ENCODE measurements at places on chromosomes 6 and 20.

DNA sequence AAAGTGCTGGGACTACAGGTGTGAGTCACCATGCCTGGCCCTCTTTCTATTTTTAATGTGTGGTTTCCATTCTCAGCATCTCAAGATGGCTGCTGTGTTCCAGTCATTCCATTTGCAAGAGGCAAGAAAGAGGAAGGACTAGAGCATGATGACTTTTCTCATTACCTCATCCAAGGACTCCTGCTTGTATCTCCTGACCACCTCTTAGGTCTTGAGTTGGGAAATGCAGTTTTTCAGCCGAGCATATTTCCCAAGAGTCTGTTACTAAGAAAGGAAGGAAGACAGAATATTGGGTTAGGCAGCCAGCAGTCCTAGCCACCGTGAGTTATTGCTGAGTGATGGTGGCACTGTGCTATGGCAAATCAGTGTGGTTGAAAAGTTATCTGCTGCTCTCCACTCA lies 108.4 kb upstream of the INSM1 start:
- no peak overlapping the region for H3K27ac ChIP-seq
- no peak for DNase-seq
- H3K27me3 ChIP-seq: no peaks in the 10 kb centered on the region
- no peaks in the 10 kb centered on the region for H3K36me3 ChIP-seq

GRCh38 chr20:45404438-45404837 lies 3.7 kb upstream of the DBNDD2 start:
- no peaks in the 10 kb centered on the region for H3K4me1 ChIP-seq
- no peaks in the 10 kb centered on the region for H3K36me3 ChIP-seq
- peak; percentile 48 for DNase-seq
- no peaks in the 10 kb centered on the region for H3K27me3 ChIP-seq

DNA sequence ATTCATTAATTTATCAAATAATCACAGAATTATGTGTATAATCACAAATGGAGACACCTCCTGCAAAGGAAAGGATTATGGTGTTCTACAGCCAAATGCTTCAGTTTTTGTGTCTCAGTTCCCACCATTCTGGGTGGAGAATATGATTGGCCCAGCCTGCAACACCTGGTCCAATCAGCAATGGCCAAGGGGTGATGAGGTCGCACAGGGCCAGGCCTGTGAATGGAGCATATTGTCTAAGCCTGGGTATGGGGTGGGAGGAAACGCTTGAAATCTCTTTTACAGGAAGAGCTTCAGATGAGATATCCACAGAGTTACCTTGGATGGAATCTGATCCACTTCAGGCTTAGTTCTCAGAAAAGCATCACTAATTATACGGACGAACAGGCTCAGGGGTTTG lies 271.6 kb downstream of the DHX35 start:
- no peaks in the 10 kb centered on the region for H3K27me3 ChIP-seq
- DNase-seq: no peak
- H3K4me1 ChIP-seq: no peaks in the 10 kb centered on the region
- H3K36me3 ChIP-seq: no peaks in the 10 kb centered on the region
- no peak overlapping the region for H3K4me3 ChIP-seq

DNA sequence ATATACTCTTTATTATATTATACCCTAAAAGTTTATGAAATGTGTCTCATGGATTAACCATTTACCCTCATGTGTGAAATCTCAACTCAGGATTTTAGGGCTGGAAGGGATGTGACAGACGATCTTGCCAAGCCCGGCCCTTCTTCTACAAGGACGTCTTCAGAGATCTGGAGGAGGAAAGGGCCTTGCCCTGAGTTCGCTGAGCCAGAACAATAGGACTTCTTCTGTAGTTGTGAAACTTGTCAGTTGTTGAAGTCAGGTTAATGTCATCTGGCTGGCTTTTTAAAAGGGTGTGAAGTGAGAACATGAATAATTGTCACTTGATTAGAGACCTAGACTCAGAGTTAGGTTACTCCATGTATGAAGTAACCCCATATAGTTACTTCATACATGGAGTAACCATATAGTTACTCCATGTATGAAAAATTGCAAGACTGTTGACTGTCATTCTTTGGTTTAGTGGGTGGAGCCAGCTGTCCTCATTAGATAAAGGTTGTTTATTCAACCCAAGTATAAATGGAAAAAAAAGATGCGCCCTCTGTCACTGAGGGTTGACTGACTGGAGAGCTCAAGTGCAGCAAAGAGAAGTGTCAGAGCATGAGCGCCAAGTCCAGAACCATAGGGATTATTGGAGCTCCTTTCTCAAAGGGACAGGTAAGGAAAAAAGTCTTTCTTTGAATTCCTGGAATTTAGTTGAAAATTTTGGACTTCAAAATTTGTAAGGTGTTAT lies at the start of gene ARG1:
TSS of gene ARG1 (plus strand) at position 541 of the 730 bp plus-strand sequence. CDS start at position 598, 57 bp downstream.
- H3K4me1 ChIP-seq: no peaks in the 10 kb centered on the region
- H3K27ac ChIP-seq: no peak within 1 kb of the TSS
- no peaks in the 10 kb centered on the region for H3K36me3 ChIP-seq

- no peak for DNase-seq
- no peaks in the 10 kb centered on the region for H3K36me3 ChIP-seq
- H3K4me3 ChIP-seq: no peak overlapping the region
- no peaks in the 10 kb centered on the region for H3K27me3 ChIP-seq
- no peak overlapping the region for H3K27ac ChIP-seq
- H3K4me1 ChIP-seq: no peaks in the 10 kb centered on the region
These were observed 115.4 kb downstream of the PFDN4 start for GRCh38 chr20:54323227-54323734.

DNA sequence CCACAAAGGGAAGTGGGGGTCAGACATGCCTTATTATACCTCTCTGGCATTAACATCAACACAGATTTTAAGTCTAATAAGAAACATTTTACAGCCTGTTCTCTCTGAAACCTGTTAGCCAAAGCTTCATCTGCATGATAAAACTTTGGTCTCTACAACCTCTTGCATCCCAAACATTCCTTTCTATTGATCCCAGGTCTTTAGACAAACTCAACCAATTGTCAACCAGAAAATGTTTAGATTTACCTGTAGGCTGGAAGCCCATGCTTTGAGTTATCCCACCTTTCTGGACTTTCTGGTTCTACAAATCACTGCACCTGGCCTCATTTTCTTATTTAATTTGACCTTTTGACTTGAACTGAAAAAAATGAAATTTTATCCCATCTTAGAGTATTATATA lies 20.8 kb downstream of the MCM8 start:
- no peak overlapping the region for H3K4me3 ChIP-seq
- no peaks in the 10 kb centered on the region for H3K4me1 ChIP-seq
- H3K36me3 ChIP-seq: peaks cover 3% of the 10 kb centered on the region

DNA sequence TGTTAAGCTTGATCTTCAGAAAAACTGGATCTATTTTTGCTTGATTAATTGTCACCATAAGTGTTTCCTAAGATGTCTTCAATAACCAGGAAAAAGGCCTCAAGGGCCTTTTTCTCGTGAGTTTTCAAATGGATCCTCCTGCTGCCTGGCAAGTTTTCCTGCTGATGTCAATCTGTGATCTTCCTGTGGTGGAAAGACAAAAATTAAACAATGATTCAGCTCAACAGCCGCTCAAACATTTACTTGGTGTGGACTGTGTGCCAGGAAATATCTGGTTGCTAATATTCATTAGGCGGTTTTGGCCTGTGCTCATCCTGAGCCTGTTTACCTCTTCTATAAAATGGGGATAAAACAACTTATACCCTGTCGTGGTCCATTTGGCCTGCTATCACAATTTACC lies 35.4 kb upstream of the SSTR4 start:
- no peaks in the 10 kb centered on the region for H3K4me1 ChIP-seq
- no peaks in the 10 kb centered on the region for H3K36me3 ChIP-seq
- H3K27me3 ChIP-seq: no peaks in the 10 kb centered on the region

DNA sequence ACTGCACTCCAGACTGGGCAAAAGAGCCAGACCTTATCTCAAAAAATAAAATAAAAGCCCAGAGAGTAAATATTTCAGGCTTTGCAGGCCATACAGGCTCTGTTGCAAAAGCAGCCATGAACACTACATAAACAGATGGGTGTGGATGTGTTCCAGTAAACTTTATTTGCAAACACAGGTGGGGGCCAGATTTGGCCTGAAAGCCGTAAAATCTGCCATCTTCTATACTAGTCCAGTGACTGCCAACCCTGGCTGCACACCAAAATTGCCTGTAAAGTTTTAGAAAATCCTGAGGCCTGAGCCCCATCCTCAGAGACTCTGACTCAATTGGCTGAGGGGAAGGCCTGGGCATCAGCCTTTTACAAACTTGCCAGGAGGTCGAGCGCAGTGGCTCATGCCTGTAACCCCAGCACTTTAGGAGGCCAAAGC lies 103.6 kb downstream of the ZMYND8 start:
- H3K4me1 ChIP-seq: no peaks in the 10 kb centered on the region
- H3K27ac ChIP-seq: no peak overlapping the region
- H3K27me3 ChIP-seq: no peaks in the 10 kb centered on the region
- H3K36me3 ChIP-seq: peaks cover 43% of the 10 kb centered on the region

DNA sequence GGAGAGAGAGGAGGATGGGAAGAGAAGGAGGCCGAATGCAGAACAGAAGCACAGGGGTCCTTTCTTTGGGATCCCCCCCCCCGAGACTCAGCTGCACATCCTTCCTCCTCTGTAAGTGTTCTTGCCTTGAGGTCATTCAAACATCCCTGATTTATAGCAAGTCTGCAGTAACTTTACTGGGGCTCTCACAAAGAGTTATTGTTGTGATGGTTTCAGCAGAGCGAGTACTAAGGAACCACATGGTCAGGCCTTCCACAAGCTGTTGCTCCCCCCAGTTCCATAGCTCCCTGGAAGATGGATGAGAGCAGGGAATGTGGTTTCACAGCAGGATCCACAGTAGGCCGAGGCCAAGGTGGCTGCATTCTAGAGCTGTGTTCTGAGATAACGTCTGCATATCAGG lies 351.4 kb upstream of the CDH4 start:
- H3K4me3 ChIP-seq: no peak overlapping the region
- no peaks in the 10 kb centered on the region for H3K27me3 ChIP-seq
- H3K36me3 ChIP-seq: no peaks in the 10 kb centered on the region
- DNase-seq: no peak
- H3K27ac ChIP-seq: no peak overlapping the region
- H3K4me1 ChIP-seq: no peaks in the 10 kb centered on the region

- no peak overlapping the region for H3K27ac ChIP-seq
- DNase-seq: no peak
- no peak overlapping the region for H3K4me3 ChIP-seq
- no peaks in the 10 kb centered on the region for H3K36me3 ChIP-seq
- H3K27me3 ChIP-seq: no peaks in the 10 kb centered on the region
These were observed 5.6 kb downstream of the CEBPB start for GRCh38 chr20:50196248-50196647.

DNA sequence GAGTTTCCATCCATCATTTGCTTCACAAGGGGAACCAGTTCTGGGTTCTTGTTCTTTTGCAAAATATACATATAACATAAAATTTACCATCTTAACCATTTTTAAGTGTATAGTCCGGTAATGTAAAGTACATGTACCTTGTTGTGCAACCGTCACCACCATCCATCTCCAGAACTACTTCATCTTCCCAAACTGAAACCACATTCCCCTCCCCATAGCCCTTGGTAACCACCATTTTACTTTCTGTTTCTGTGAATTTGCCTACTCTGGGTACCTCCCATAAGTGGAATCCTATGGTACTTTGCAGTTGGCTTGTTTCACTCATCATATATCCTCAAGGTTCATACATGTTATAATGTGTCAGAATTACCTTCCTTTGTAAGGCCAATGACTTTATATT lies 70.3 kb upstream of the DSP start:
- DNase-seq: no peak
- H3K27me3 ChIP-seq: no peaks in the 10 kb centered on the region
- peaks cover 7% of the 10 kb centered on the region for H3K4me1 ChIP-seq
- H3K4me3 ChIP-seq: no peak overlapping the region
- no peak overlapping the region for H3K27ac ChIP-seq

DNA sequence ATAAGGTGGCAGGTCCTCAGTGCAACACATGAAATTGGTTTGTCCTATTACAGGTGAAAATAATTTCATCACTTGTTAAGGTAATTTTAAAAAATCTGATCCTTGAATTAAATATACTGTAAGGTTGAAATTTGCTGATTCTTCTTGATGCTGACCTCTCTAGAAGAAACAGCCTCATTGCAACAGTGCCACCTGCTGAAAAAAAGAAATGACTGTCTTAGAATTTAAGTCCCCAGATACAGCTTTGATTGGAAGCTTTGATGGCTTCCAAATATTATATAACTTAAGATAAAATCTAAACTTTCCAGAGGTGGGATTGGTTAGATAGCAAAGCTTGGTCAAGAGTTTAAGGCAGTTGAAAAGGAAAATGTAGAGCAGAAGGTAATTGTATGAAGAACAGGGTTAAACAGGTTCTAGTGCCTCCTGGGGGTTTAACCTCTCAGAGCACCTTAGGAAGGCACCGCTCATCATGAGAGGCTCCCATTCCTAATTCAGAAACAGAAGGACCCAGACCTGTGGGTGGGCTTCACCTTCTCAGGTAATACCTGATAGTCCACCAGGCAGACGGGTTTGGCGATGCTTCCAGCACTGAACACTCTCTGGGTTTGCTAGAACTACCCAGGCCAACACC lies 401.0 kb downstream of the PAX1 start:
- no peak overlapping the region for H3K27ac ChIP-seq
- no peaks in the 10 kb centered on the region for H3K4me1 ChIP-seq
- DNase-seq: peak; percentile 27
- H3K36me3 ChIP-seq: no peaks in the 10 kb centered on the region
- no peak overlapping the region for H3K4me3 ChIP-seq

- H3K27ac ChIP-seq: no peak overlapping the region
- DNase-seq: no peak
- H3K4me3 ChIP-seq: no peak overlapping the region
These were observed 178.4 kb downstream of the NRN1 start for GRCh38 chr6:5828296-5828695.

GRCh38 chr6:54856129-54856528 lies 9.6 kb downstream of the FAM83B start:
- DNase-seq: peak; percentile 97
- H3K4me1 ChIP-seq: peaks cover 3% of the 10 kb centered on the region
- no peak overlapping the region for H3K27ac ChIP-seq
- H3K4me3 ChIP-seq: no peak overlapping the region

- peaks cover 1% of the 10 kb centered on the region for H3K4me1 ChIP-seq
- no peak overlapping the region for H3K27ac ChIP-seq
- H3K4me3 ChIP-seq: no peak overlapping the region
- peak; percentile 23 for DNase-seq
- peaks cover 28% of the 10 kb centered on the region for H3K27me3 ChIP-seq
These were observed 11.2 kb upstream of the SPAG4 start for GRCh38 chr20:35604449-35604747.

GRCh38 chr6:27518881-27519795 lies 46.2 kb upstream of the ZNF184 start:
- H3K4me1 ChIP-seq: no peaks in the 10 kb centered on the region
- DNase-seq: peak; percentile 87
- H3K27me3 ChIP-seq: peaks cover 27% of the 10 kb centered on the region
- H3K27ac ChIP-seq: peak overlapping the region; percentile 53
- no peaks in the 10 kb centered on the region for H3K36me3 ChIP-seq

GRCh38 chr6:118700531-118700930 lies 49.1 kb upstream of the CEP85L start:
- peaks cover 2% of the 10 kb centered on the region for H3K4me1 ChIP-seq
- H3K27me3 ChIP-seq: no peaks in the 10 kb centered on the region
- H3K4me3 ChIP-seq: no peak overlapping the region
- H3K36me3 ChIP-seq: no peaks in the 10 kb centered on the region
- no peak overlapping the region for H3K27ac ChIP-seq

Data from small intestine (tissue), 16 donors.